ENCODE measurements at places on chromosomes 7 and 10.

GRCh38 chr10:78205457-78206016, 171.9 kb downstream of the RPS24 start:
- DNase-seq: no peak

DNA sequence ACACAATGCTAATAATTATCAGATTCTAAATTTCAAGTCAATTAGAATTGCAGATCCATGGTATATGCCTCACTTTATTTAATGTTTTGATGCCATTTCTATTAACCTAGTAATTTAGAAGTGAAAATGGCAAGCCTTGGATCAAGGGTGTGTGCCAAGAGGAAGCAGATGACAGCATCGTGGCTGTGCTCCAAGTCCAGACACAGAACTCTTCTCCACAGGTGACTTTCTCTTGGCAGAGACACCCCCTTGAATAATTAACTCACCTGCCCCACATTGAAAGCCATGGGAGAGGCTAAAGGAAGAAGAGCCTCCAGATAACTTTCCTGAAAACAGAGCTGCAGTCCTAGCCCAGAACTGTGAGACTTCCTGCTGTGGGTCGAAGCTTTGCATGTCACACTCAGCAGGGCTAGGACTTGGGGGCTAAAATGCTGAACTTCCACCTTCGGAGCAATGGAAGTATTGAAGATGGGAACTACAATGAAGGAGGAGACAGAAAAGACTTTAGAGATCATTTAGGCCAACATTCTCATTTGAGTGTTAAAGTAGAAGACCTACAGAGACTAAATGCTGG, 996 bp upstream of the C10orf90 start:
- no peak for DNase-seq

- DNase-seq: peak; percentile 4
Measured at GRCh38 chr7:121012919-121013318, 24.4 kb downstream of the CPED1 start.

DNA sequence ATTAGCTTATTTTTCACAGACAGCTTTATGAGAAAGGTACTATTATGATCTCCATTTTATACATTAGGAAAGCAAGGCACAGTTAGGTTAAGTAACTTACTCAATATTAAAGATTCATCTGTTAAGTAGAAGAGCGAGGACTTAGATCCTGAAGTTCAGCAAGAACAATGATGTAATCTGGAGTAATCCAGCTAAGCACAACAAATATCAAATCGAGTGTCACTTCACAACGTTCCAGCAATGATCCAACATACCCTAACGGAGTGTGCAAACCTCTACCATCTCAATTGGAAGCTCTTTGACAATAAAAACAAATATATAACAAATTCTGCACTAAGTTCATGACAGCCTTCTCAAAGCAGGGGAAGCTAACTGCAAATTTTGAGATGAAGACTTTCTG, 121.3 kb downstream of the CALCR start:
- DNase-seq: no peak

DNA sequence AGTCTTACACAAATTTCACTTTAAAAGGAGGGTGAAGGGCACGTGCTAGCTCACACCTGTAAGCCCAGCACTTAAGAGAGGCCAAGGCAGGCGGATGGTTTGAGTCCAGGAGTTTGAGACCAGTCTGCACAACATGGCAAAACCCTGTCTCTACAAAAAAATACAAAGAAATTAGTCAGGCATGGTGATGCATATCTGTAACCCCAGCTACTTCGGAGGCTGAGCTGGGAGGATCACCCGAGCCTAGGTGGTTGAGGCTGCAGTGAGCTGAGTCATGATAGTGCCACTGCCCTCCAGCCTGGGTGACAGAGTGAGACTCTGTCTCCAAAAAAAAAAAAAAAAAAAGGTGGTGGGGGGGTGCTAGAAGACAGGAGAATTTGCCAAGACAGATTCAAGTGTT, 237.3 kb upstream of the KLF14 start:
- DNase-seq: no peak

GRCh38 chr7:36264123-36264801, 111.2 kb downstream of the EEPD1 start:
- peak; percentile 79 for DNase-seq

DNA sequence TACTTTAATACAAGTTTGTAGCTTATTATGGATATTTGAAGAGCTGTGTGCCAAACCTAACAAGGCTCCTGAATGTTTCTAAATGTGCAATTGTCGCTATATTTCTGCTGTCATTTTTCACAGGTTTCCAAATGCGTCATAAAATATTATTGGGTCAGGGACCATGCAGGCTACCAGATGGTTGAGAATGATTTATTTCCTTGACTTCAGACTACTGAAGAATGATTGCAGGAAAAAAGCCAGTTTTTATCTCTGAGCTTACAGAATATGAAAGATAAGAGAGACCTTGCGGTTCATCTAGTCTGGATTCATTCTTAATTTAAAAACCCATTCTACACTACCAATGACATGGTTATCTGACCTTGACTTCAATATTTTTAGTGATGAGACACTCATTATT, 55.2 kb downstream of the TSPAN12 start:
- DNase-seq: no peak

GRCh38 chr7:69032848-69033247, 565.4 kb upstream of the AUTS2 start:
- no peak for DNase-seq

DNA sequence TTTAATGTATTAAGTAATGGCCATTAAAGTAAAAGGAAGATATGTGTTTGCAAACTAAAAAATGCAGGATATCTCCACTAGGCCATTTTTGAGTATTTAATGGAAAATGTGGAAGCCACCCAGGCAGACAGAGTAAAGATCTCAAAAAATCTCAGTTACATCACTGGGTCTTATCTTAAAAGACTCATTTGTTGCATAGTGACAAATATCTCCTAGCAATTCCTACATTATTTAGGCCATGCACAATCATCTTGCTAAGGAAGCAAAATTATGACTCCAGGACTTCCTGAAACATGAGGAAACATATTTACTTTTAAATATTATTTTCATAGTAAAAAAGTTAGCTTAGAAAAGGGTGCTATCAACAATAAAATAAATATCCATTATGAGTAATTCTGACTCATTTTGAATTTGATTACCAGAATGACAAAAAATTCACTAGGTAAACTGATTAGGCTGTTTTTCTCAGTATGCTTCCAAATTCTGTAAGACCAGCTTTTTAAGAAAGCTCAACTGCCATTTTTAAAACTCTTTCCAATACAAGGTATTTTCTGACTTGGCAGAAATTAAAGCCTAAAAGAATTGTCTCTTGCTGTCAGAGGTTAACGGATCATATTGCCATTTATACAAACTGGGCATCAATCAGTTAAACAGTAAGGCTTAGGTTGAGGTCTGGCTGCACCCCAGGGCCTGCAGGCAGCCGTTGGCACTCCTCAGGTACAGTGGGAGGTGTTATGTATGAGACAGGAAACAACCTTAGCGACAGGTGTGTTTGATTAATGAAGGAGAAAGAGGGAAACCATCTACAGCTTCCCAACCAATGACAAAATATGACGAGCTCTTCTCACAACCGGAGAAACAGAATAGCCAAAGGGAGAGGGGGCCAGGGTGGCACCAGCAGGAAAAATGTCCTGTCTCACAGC, 31.8 kb downstream of the PCLO start:
- no peak for DNase-seq

GRCh38 chr7:8639668-8640067, 206.3 kb downstream of the NXPH1 start:
- no peak for DNase-seq

GRCh38 chr7:30656006-30656957, 26.0 kb downstream of the CRHR2 start:
- DNase-seq: peak; percentile 93

DNA sequence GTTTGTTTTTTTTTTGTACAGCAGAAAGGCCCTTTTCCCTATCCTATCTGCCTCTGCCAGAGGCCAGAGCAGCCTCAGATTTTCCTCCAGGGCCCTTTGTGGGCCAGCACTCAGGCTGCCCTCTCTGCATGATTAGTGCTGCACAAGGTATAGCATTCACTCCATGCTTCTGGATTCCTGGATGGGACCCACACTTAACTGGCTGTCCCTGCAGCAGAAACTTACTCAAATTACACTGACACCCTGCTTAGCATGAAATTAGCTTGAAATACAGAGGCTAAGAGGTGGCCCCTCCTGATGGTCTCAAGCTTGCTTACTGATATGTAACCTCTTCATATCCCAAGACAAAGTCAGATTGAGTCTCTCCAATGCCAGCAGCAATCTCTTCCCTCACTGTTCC, 239.3 kb downstream of the SORCS1 start:
- no peak for DNase-seq

DNA sequence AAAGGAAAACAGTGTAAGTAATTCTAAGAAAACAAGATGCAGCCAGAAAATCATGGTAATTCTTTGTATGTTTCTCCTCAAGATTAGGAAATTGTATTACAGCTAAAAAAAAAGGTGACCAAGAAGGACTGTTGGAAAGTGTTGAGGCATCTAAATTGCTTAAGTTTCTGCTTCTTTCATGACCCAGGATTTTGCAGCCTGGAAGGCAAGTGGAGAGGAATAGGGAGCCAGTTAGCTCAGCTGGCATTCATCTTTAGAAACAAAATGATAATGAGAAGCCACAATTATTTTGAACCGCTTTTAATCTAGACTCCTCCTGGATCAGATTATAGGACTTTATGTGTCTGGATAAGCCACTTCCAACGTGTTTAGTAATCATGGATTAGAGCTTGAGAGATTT, 56.8 kb upstream of the TMEM229A start:
- peak; percentile 66 for DNase-seq

- no peak for DNase-seq
Measured at GRCh38 chr10:23330948-23331347, 13.6 kb downstream of the C10orf67 start.

DNA sequence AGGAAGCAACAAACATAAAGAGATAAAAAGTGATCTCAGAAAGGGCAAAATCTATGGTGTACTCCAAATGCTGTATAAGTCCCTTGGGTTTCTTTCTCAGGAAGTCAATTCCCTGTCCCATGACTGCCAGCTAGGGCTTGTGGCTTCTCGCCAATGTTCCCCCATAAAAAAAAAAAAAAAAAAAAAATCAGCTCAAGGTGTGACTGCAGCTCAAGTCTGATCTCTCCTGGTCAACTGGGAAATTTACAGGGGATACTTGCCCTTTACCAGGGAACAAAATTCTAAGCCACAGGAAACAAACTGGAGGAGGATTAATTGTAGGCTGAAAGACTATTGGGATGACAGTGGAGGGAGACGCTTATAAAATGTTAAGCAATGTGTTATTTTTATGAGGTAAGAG, 76.0 kb downstream of the PCGF5 start:
- DNase-seq: peak; percentile 47

DNA sequence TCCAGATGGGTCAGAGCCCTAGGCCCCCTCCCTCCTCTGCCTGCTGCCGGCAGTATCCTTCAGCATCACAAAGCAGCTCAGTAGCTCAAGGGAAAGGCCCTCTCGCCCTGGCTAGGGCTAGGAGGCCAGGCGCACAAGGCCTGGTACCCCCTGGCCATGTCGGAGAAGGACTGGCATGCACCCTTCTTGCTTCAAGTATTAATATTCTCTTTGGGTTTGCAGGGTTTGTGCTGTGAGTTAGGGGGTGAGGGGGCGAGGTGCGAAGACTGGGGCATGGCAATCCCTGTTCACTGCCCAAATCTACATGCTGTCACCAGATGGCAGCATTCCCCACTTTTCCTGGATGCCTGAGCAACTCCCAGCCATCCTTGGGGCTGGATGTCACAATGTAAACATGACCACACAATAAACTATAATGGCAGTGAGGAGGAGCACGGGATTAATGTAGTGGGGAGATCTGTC, 105.2 kb downstream of the NEURL1 start:
- DNase-seq: peak; percentile 82

DNA sequence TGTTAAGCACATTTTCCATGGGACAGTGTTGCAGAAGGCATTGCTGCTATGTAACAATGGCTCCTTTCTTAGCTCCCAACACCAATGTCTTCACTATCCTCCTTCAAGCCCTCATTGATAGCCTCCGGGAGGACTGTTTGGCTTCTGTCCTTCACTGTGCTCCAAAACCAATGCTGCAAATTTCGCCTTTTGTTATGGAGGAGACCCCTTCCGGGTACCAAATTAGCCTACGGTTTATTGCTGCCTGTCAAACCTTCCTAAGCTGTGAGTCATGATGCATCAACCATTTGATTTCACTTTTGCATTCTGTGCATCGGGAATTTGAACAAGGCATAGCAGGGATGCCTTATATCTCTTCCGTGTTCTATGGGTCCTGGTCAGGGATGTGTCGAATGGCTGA, 432.9 kb downstream of the GATA3 start:
- DNase-seq: no peak

DNA sequence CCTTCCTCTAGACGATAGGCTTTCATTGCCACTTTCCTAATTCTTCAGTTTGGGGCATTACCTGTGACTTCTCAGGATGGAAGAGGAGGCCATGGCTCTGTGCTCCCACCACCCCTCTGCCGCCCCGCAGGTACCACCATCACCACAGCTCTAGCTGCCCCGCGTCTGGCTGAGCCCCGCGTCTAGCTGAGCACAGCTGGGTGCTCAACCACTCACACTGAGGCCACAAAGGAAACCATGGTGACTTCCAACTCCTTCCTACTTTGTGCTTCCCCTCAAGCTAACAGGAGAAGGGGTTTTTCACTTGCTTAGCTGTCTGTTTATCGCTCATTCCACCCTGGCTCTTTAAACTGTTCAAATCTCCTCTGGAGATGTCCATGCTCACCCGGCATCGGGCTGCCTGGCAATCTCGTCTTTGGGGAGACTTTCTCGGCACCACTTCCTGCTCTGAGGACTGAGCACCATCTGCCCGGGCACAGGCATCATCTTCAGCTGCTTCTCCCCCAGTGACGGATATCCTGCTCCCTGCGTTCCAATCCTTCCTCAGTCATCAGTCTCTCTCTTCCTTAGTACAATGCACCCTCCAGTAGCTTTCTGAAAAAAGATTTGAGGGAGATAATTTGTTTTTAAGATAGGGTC, 59.4 kb downstream of the MAD1L1 start:
- no peak for DNase-seq

GRCh38 chr10:73917566-73918305, 6.8 kb downstream of the PLAU start:
- DNase-seq: no peak

- DNase-seq: no peak
Measured at GRCh38 chr7:128890306-128891109, 20.0 kb downstream of the KCP start.
